ENCODE measurements at places on chromosomes 4 and X.

DNA sequence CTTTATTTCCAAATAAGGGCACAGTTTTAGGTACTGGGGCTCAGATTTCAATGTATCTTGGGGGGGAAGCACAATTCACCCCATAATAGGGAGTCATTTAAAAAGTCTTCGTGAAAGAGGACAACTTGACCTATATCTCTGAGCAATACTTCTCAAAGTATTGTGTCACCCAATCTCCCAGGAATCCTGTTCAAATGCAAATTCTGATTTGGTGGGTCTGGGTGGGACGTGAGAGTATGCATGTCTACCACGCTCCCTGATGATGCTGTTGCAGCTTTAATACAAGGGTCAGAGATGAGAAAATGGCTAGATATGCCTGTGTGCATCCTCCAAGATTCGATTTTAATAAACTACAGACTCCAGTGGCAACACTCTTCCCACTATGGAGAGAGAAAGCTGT lies 514.8 kb downstream of the BCOR start:
- no peak for DNase-seq

DNA sequence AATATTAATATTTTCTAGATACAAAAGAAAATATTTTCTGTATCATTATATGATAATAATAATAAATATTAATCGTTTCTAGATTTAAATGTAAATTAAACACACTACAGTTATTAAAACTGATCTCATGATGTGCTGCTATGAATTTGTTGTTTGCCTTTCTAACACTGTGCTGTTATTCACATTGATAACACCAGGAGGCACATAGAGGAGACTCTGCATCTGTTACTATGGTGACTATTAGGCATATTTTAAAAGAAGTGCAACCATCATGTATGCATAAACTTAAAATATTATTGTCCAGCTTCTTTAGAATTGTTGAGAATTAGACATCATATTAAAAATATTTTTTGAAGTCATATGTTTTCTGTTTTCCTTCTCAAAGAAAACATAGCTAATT lies 11.8 kb upstream of the PDGFC start:
- no peak for DNase-seq

GRCh38 chr4:180336494-180337090 lies 1906.6 kb upstream of the TENM3 start:
- no peak for DNase-seq

GRCh38 chr4:3070709-3071500 lies 3.4 kb downstream of the HTT-AS start:
- no peak for DNase-seq

DNA sequence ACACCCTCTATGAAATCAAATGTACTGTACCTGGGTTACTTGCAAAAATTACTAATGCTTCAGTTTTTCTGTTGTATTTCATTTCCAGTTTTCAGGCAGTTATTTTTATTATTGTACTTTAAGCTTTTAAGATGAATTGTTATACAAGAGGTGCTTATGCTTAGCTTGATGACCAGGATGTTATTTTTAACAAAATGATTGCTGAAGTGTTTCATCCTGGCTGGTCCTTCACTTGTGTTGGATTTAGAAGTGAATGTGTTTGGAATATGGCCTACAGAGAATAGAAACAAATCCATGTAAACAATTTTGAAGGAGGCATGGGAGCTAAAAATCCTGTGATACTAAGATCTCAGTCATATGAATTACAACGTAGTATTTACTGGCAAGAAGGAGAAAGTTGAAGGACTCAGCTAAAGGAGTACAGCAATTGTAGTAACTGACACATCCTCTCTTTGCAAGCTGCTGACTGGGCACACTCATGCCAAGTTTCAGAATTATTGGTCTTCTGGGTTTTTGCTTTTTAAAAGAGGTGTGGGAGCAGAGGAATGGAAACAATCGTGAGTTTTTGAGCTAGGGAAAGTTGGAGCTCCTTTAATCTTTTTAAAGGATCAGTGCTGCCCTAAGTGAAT lies 9.2 kb downstream of the UBE2A start:
- DNase-seq = no peak

GRCh38 chrX:19736389-19736788 lies 151.0 kb downstream of the SH3KBP1 start:
- DNase-seq = no peak

DNA sequence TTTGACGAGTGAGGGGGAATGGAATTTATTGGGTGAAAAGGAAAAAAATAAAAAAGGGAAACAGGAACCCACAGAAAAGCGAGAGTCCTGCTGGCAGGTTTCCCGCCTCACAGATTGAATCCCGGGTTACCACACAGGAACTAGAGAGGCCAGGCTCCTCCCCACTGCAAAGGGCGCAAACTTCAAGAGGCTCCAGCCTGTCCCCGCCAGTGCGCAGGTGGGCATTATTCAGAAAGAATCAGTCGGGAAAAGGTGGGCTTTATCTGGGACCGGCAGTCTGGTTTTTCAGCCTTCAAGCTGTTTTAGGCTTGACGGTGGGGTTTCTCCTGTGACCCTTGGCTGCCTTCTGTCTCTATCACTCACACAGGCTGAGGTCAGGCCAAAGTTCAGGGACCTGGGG lies 1496.8 kb downstream of the RPA4 start:
- DNase-seq = no peak

DNA sequence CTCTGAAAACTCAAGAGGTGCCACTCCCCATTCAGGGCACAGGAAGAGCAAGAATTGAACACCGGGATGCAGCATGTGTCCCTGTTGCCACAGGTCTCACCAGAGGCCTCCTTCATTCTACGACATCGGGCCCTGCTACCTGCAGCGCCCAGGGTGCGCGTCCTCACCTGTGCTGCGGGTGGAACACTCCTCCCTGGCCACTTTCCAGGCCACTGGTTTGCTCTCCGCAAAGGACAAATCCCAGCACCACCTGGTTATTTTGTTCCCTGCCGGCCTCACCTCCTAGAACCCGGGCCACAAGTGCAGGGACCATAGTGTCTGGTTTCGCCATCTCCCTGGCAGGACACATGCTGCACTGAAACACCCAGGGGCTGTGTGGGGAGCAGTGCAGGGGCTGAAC lies 14.3 kb upstream of the FAM3A start:
- no peak for DNase-seq

DNA sequence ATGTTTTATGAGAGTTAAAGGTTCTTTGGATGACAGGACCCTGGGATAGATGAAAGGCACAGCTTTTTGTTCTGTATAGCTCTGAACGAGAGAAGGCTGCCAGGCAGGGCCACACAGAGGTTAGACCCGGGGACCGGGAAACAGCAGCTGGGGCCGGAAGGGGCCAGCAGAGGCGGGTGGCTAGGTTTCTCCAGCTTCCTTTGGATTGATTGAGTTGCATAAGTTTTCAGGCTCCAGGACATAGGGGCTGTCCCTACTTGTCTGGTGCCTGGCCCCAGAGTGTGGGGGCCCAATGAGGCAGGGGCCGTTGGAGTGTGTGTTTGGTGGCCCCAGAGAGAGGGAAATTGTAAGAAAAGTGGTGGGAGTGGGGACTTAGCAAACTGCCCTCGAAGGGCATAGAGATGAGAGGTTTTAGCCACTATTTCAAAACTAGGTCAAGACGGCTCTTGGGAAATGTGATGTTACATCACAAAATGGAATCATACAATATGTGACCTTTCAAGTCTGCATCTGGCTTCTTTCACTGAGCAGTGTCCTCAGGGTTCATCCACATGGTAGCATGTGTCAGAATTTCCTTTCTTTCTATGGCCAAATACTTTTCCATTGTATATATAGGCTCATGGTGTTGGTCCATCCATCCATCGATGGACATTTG lies 3.7 kb downstream of the ZFP92 start:
- no peak for DNase-seq

- DNase-seq = no peak
Observed at GRCh38 chr4:96003951-96004740, 164.3 kb downstream of the PDHA2 start.

DNA sequence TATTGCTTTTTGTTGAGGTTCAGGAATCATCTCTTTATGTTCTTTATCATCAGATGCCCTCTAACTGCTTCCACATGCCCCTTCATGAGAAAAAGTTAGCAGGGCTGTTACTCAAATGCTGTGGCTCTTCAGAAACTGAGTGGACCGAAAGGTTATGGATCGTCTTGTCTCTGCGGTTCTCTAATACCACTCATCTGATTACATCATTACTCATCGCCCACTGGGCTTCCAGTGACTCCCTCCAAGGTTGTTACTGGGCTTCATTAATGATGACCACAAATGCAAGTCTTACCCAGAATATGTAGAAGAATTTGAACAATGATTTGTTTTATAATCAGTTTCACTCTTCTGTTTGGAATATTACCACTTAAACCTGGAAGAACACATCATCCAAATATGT lies 67.7 kb downstream of the RWDD4 start:
- DNase-seq = no peak

DNA sequence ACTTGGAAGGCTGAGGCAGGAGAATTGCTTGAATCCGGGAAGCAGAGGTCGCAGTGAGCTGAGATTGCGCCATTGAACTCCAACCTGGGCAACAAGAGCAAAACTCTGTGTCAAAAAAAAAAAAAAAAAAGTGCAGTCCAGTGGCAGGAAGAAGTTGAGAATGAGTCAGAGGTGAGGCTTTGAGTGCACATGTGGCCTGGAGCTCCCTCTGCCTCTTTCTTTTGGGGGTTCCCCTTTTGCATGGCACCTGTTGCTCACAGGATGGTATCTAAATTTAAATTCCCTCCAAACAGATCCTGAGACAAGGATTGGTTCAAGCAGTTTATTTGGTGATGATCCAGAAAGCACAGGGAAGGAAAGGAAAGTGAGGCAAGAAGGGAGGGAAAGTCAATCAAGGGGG lies 151.4 kb upstream of the STX18 start:
- DNase-seq = no peak

GRCh38 chr4:10366628-10367027 lies 90.6 kb downstream of the ZNF518B start:
- DNase-seq = no peak

GRCh38 chrX:112761242-112762207 lies 79.1 kb downstream of the AMOT start:
- no peak for DNase-seq

- DNase-seq = no peak
Observed at GRCh38 chr4:38055566-38055965, 95.4 kb downstream of the PTTG2 start.

DNA sequence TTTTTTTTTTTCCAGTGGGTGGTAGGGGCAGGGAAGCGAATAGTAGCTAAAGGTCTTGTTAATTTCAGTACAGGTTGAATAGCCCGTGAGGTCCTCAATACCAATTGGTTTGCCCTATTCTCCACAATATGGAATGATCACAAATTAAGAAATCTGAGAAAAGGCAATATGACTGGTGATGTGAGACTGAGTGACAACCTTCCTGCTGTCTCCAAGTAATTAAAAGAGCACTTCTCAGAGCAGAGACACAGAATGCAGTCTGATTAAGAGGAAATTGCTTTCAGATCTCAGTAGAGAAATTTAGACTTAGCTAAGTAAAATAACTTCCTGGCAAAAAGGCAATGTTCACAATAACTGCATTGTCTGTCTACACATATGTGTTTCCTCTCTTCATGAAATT lies 23.0 kb downstream of the GPR174 start:
- DNase-seq = no peak

DNA sequence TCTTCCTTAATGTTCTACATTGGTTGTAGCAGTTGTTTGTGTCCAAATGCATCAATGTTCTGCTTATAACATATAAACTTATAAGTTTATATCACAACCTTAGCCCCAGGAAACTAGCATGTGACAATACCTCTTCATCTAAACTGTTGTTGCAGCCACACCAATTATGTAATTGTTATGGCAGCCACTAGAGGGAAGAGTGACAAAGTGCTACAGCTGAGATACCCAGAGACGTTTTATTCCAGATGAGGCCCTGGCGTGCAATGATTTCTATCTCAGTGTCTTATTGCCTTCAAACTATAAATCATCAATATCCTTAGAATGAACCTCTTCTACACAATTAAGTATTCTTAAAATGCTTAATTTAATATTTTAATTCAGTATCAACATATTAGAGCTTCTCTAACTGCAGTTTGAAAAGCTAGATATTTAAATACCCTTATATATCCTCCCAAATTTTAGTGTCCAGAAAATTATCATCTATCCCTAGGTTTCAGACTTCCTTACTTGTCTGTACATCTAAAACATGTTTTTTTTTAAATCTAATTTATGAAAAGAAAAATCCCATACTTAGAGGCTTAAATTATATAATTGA lies 171.6 kb downstream of the PCDH10 start:
- no peak for DNase-seq

GRCh38 chr4:71186566-71187403 lies 152.0 kb upstream of the SLC4A4 start:
- no peak for DNase-seq

GRCh38 chrX:49210406-49210805 lies 10.4 kb upstream of the SYP start:
- DNase-seq = no peak

GRCh38 chr4:53558065-53558801 lies 33.1 kb downstream of the LNX1 start:
- DNase-seq = no peak

DNA sequence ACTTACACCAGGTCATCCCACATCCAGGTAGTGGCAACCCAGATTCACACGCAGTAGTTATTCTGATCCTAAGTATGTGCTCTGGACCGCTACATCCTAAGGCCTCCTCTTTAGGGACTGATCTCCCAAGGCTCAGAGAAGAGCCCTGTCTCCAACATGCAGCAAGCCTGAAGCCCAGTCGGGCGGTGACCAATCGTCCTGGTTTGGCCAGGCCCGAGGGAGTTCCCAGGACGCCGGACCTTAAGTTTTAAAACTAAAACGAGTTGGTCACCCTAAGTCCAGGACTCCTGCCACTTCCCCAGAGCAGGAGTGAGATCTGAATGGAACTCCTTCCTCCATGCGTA lies 385 bp downstream of the LYAR start:
- DNase-seq = no peak

GRCh38 chr4:168815379-168816345 lies 194.4 kb downstream of the CBR4 start:
- no peak for DNase-seq

DNA sequence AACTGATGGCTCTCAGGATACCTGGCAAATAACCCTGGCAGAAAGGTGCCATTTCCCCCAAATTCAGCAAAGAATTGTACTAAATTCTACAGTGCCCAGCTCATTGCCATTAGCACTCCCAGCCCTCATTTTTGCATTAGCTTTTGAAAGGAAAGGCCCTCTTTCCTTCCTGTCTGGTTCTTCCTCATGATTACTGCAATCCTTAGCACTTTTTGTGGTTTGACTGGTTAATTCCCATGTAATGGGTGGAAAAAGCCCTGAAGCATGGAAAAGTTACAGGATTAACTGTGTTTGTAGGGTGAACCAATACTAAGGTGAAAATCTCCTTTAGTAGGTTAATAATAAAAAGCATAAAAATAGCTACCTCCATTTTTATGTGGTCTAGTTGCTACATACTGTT lies 139.5 kb downstream of the NPNT start:
- DNase-seq = no peak

GRCh38 chr4:26015133-26015651 lies 101.2 kb downstream of the SMIM20 start:
- DNase-seq = no peak
